ENCODE measurements at places on chromosomes 16 and 17.

DNA sequence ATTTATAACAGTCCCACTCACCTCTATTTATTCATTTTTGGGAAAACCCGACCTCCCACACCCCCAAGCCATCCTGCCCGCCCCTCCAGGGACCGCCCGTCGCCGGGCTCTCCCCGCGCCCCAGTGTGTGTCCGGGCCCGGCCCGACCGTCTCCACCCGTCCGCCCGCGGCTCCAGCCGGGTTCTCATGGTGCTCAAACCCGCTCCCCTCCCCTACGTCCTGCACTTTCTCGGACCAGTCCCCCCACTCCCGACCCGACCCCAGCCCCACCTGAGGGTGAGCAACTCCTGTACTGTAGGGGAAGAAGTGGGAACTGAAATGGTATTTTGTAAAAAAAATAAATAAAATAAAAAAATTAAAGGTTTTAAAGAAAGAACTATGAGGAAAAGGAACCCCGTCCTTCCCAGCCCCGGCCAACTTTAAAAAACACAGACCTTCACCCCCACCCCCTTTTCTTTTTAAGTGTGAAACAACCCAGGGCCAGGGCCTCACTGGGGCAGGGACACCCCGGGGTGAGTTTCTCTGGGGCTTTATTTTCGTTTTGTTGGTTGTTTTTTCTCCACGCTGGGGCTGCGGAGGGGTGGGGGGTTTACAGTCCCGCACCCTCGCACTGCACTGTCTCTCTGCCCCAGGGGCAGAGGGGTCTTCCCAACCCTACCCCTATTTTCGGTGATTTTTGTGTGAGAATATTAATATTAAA, 638 bp upstream of the TMEM88 start:
- DNase-seq, result no peak

DNA sequence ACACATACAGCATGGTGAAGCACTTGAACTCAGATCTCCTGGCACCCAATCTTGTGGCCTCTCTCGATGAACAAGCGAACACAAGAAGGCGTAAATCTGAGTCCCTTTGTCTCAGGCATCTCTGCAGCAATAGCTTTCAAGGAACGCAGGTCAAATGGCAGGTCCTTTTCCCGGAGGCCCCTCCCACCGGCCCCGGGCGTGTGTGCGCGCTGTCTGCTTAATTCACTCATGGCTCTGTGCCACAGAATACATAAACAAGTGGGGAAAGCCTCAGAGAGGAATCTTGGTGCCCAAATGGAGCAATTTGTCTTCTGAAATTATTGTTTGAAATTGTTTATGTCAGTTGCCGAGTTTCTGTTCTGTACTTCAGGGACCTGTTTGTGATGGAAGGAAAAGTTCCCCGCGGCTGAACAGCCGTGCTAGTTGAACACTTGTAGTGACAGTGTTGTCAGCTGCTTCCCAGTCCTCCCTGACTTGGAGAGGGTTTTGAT, 14.8 kb downstream of the MYOCD start:
- DNase-seq, result no peak

- no peak for DNase-seq
These were observed 648 bp upstream of the ERCC4 start for GRCh38 chr16:13919330-13919682.

DNA sequence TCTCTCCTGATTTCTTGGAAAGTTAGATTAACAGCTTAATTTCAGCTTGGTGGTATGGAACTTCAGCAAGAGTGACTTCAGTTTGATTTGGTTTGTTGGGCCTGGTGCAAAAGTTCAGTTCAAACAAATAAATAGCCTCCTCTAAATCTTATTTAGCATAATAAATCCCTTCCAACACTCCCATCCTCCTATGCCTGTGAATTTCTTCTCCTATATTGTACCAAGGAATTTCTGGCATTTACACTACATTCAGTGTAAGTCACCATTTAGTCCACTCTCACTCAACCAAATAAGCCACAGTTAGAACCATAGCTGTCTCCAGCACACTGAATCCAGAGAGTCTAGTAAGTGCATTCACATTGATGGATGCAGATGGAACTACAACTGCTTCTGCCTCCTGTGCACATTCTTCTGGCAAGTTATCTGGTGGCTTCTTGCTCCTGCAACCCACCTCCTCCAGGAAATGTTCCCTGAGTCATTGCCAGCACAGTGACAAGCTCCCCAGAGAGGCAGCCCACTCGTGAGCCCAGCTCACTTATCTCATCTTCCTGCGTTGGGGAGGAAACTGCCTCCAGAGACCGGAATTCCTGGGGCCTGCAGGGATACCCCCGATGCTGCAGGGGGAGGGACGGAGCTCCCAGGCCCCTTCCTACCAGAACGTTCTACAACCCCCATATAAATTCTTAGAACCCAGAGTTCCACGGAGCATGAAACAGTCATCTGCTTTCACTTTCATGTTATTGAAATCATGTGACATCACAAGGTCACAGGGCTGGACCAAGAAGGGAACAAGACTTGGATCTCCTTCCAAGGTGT, 318.3 kb downstream of the PHKB start:
- DNase-seq, result peak; percentile 47

DNA sequence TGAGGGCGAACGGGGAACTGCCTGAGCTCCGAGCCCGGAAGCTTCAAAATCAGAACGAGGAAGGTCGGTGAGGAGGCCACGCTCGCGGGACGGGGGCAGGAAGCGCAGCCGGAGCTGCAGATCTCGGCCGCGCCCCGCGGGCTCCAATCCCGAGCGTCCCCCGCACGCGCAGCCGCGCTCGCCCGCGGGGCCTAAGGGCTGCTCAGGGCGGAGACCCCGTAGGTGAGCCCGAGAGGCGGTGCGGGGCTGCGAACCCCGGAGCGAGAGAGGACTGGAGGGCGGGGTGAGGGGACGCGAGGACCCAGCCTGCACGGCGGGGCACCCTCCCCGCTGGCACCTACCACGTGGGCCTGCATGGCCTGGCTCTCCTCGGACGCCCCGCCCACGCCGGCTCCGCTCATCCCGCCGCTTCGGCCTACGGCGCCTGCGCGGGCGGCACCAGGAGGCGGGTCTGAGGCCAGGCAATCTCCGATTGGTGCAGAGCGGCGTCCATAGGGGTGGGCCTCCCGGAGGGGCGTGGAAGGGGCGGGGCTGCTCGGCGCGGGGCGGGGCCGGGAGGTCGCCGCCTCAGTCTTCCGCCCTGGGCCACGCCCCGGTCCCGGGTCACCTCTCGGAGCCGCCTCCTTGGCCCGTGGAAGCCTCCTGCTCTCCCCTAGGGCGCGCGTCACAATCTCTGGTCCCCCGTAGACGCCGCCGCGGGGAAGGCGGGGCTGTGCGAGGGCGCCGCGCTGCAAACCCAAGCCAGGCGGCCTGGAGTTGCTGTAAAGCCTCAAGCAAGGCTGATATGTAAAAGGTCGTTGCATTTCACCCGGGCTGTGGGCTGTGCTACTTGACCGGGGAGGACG, 27.8 kb upstream of the METRNL start:
- DNase-seq, result peak; percentile 99

Data from caudate nucleus (tissue), 63 donors.